ENCODE measurements at places on chromosomes 16 and 17. TPM values are rescaled to one million over a fixed set of nuclear protein-coding genes. Genes with fewer than 3 reads are reported as not detected.

Gene TBC1D3C
- total RNA-seq, result not detected

Gene BIRC5
- 18.5 TPM for total RNA-seq

Gene CA5A
- not detected for total RNA-seq

Gene ITGAD
- total RNA-seq, result 0.18 TPM

Gene IL17C
- total RNA-seq, result 0.35 TPM

Gene ARL5C
- total RNA-seq, result not detected

Gene SCIMP
- total RNA-seq, result 1.8 TPM

Gene NLE1
- 15.7 TPM for total RNA-seq

Gene RAB11FIP4
- total RNA-seq, result 15.4 TPM

Gene EPOP
- total RNA-seq, result 0.70 TPM

Gene PRAC1
- not detected for total RNA-seq

Gene RBFOX1
- 9.0 TPM for total RNA-seq

Gene MRC2
- 164 TPM for total RNA-seq

Gene TNRC6C
- 25.2 TPM for total RNA-seq

Measured in metanephros (tissue), 2 donors.